ENCODE measurements at places on chromosomes 11 and 22.

GRCh38 chr11:12543596-12544415, 130.4 kb upstream of the TEAD1 start:
- peaks cover 7% of the 10 kb centered on the region for H3K27me3 ChIP-seq
- no peak overlapping the region for H3K4me3 ChIP-seq
- no peak for DNase-seq
- no peak overlapping the region for H3K27ac ChIP-seq

- peaks cover 26% of the 10 kb centered on the region for H3K27me3 ChIP-seq
- H3K27ac ChIP-seq = no peak overlapping the region
- no peaks in the 10 kb centered on the region for H3K36me3 ChIP-seq
- DNase-seq = no peak
- H3K4me1 ChIP-seq = no peaks in the 10 kb centered on the region
Measured at GRCh38 chr22:42279425-42280020, 9.1 kb upstream of the TCF20 start.

DNA sequence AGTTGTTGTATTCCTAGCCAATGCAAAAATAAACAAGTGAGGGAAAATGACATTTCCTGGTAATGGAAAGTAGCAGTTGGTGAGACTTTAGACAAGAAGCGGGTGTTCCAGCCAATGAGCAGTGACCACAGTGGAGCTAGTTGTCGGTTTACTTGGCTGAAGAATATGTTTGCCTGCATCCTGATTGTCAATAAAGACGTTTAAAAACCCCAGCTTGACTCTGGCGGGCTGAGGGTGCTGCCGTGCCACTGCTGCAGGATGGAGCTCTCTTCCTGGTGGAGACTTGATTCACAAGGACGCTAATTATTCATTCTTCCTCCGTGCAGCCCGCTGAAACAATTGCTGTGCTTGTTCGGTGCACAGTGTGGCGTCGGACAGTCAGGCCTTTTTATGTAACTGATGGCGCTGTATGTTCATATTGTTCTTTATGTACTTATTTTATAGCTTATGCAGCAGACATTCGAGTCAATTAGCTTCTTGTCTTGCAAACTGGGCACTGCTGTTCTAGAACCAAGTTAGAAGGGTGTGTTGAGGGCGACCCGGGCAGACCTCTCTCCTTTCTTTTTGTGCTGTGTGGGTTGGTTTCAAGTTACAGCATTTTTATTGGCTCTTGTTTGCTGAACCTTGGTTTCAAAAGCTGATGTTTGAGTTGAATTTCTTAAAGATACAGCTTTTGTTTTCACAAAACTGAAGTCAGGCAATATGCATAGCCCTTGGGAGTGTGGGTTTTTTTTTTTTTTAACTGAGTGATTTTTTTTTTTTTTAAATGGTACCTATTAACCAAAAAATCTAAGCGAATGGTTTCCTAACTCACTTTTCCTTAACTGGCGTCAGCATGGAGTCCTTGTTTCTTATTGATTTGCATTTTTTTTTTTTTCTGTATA, 153.9 kb downstream of the TEAD1 start:
- peaks cover 4% of the 10 kb centered on the region for H3K27me3 ChIP-seq
- H3K27ac ChIP-seq = peak overlapping the region; percentile 92
- H3K4me1 ChIP-seq = peaks cover 97% of the 10 kb centered on the region
- H3K4me3 ChIP-seq = peak overlapping the region; percentile 95

- H3K4me1 ChIP-seq = peaks cover 47% of the 10 kb centered on the region
- H3K27me3 ChIP-seq = peaks cover 5% of the 10 kb centered on the region
- H3K27ac ChIP-seq = no peak overlapping the region
- H3K36me3 ChIP-seq = no peaks in the 10 kb centered on the region
- H3K4me3 ChIP-seq = no peak overlapping the region
Measured at GRCh38 chr22:24521791-24522245, 26.7 kb downstream of the UPB1 start.

DNA sequence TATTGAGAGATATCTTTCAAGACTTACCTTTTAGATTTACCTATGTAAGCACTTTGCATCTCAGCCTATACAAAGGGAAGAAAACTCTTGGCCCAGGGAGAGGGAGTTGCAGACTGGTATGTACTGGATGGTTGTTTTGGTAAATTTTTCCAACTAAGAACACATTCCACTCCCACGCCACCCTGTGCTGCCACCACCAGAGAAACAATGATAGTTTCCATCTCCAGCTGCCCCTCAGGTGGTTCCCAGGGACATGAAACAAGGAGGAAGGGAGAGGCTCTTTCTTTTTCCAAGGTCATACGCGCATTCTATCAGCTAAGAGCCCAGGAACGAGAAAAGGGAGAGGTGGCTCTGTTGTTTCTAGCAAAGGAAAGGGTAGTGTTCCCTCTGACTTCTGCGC, 34.4 kb downstream of the CCDC34 start:
- peaks cover 2% of the 10 kb centered on the region for H3K27me3 ChIP-seq
- no peak for DNase-seq
- no peak overlapping the region for H3K27ac ChIP-seq
- no peak overlapping the region for H3K4me3 ChIP-seq

- H3K4me3 ChIP-seq = no peak overlapping the region
- DNase-seq = no peak
- no peaks in the 10 kb centered on the region for H3K36me3 ChIP-seq
- no peak overlapping the region for H3K27ac ChIP-seq
Measured at GRCh38 chr11:63736864-63737263, 31.7 kb downstream of the ZFTA start.

DNA sequence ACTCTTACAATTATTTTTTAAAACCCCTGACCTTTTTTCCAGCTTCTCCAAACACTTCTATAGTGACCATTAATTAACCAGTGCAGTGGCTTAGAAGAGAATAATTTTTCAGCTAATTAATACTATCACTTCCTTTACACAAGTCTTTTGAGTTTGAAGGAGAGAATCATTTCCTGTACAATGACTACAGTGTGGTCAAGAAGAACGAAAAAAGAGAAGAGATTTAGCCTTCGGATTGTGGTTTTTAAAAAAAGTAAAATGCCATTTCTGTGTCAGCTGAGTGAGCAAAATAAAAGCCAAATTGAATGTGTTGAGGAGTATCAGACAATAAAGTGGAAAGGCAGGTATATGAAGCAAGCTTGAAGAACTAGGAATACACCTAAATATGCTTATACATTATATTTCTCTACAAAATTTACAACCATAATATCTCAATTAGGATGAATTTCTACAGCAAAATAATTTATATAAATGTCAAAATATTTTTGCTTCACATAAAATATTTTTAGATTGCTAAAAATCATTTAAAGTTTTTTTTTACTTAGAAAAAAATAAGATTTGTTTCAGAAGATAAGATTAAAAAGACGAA, 1155.2 kb upstream of the CNTN5 start:
- no peaks in the 10 kb centered on the region for H3K27me3 ChIP-seq
- peaks cover 4% of the 10 kb centered on the region for H3K36me3 ChIP-seq
- no peak overlapping the region for H3K4me3 ChIP-seq
- no peak for DNase-seq

- no peaks in the 10 kb centered on the region for H3K4me1 ChIP-seq
- H3K27ac ChIP-seq = no peak overlapping the region
- no peak for DNase-seq
- H3K27me3 ChIP-seq = no peaks in the 10 kb centered on the region
- no peaks in the 10 kb centered on the region for H3K36me3 ChIP-seq
Measured at GRCh38 chr11:26557666-26558065, 14.4 kb downstream of the MUC15 start.

DNA sequence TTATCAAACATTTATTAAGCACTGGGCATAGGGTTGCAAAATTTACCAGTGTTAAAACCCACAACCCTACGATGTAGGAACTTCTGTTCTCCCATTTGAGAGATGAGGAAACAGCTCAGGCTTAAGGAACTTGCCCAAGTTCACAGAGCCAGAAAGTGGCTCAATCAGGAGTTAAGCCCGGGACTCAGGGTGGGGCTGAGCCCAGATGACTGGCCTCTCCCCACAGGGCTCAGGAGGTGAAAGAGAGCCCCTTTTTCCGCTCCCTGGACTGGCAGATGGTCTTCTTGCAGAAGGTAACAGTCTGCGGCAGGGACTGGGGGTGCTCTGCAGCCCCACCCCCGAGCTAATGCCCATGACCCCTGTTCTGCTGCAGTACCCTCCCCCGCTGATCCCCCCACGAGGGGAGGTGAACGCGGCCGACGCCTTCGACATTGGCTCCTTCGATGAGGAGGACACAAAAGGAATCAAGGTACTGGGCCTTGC, 5.6 kb upstream of the ANKRD13D start:
- peaks cover 7% of the 10 kb centered on the region for H3K36me3 ChIP-seq
- H3K4me3 ChIP-seq = no peak overlapping the region
- DNase-seq = no peak
- no peak overlapping the region for H3K27ac ChIP-seq
- H3K27me3 ChIP-seq = peaks cover 2% of the 10 kb centered on the region

DNA sequence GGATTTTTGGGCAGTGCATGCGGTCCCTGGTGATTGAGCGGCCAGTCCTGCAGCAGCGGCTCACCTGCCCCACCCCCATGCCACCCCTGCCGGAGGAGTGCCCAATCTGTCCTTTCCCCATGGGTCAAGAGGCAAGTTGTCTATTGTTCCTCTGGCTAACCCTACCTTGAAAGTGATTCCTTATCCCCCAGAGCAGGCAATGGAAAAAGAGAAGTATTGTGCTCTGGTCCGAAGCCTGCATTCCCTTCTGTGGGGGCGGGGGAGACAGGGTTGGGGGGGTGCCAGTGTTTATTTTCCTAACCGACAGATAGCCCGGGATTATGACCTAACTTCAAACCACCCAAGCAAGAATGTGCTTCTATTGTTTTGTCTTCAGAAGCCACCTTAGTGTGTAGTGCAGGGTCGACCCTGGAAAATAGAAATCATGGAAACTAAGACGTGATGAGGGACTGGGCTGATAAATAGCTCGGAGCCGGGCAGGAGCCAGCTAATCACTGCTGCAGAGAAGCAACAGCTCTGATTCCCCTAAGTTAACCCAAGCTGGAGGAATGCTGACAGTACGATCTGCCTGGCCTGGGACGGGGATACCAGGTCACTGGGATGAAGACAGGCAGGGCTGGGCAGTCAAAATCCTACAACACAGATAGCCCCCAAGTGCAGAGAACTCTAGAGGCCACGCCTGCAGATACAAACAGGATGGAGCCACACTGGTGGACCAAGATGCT, 38.7 kb upstream of the ATXN10 start:
- peaks cover 15% of the 10 kb centered on the region for H3K4me1 ChIP-seq
- H3K4me3 ChIP-seq = no peak overlapping the region
- no peak overlapping the region for H3K27ac ChIP-seq
- peaks cover 31% of the 10 kb centered on the region for H3K27me3 ChIP-seq
- no peaks in the 10 kb centered on the region for H3K36me3 ChIP-seq
- DNase-seq = no peak

DNA sequence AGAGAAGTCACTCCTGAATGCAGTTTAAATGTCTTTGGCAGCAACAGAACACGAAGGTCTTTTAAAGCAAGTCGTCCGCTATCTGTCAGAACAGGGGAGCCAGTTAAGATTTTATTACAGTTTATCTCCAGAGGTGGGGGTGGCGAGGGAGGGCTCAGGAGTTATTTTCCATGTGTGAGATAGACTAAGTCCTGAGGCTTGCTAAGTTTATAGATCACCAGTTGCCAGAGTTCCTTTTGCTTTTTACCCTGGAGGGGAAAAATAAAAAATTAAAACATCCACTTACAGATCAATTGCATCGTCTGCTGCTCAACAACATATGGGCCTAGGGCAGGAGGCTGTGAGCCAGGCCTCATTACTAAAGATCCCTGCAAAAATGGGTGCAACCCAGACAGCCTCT, 90.7 kb downstream of the SNX19 start:
- no peak overlapping the region for H3K27ac ChIP-seq
- H3K4me3 ChIP-seq = no peak overlapping the region
- H3K36me3 ChIP-seq = no peaks in the 10 kb centered on the region
- peaks cover 15% of the 10 kb centered on the region for H3K27me3 ChIP-seq
- H3K4me1 ChIP-seq = peaks cover 30% of the 10 kb centered on the region

DNA sequence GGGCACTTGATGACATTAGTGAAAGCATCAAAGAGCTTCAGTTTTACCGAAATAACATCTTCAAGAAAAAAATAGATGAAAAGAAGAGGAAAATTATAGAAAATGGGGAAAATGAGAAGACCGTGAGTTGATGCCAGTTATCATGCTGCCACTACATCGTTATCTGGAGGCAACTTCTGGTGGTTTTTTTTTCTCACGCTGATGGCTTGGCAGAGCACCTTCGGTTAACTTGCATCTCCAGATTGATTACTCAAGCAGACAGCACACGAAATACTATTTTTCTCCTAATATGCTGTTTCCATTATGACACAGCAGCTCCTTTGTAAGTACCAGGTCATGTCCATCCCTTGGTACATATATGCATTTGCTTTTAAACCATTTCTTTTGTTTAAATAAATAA, 10.6 kb downstream of the REXO2 start:
- H3K27me3 ChIP-seq = no peaks in the 10 kb centered on the region
- H3K36me3 ChIP-seq = peaks cover 36% of the 10 kb centered on the region
- H3K27ac ChIP-seq = no peak overlapping the region
- H3K4me3 ChIP-seq = no peak overlapping the region

DNA sequence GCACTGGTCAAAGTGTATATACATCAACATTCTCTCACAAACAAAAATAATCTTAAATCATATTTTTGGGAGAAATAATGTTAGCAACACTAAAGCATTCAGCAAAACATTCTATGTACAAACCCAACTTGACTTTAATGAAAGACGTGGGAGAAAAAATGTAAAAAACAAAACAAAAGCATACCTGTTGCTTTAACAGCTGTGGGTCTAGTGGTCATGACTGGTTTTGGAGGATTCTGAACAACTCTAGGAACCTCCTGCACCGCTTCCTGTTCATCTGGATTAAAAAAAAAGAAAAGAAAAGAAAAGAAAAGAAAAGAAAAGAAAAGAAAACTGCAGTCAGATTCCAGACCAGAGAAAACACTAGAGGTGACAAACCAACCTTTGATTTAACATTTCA, 2.1 kb downstream of the FNBP4 start:
- DNase-seq = no peak
- peaks cover 27% of the 10 kb centered on the region for H3K36me3 ChIP-seq
- H3K27ac ChIP-seq = peak overlapping the region; percentile 75
- H3K27me3 ChIP-seq = no peaks in the 10 kb centered on the region
